ENCODE measurements at places on chromosomes 12 and 14.
A peak's percentile ranks its signal among the peaks of the same experiment; 100 is the strongest.

DNA sequence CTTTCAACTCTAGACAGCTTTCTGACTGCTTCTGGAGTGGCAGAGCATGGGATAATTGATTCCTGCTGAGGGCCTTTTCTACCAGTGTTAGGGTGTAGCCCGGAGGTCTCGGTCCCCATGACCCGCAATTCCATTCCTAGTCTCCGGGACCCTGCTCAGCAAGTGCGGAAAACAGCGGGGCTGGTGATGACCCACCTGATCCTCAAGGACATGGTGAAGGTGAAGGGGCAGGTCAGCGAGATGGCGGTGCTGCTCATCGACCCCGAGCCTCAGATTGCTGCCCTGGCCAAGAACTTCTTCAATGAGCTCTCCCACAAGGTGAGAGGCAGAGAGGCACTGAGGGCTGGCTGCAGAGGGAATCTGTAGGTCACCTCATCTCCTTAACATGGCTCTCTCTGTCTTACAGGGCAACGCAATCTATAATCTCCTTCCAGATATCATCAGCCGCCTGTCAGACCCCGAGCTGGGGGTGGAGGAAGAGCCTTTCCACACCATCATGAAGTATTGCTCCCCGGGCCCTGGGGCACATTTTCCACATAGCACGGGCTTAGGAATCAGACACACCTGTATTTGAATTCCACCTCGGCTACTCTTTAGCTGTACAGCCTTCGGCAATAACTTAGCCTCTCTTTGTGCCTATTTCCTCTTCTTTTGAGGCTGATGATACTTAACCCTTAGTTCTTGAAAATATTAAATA is 5.6 kb upstream of the GAPDH start:
- no peak for DNase-seq

- no peak for DNase-seq
Measured at GRCh38 chr14:60254176-60254575, 5.2 kb downstream of the PPM1A start.

DNA sequence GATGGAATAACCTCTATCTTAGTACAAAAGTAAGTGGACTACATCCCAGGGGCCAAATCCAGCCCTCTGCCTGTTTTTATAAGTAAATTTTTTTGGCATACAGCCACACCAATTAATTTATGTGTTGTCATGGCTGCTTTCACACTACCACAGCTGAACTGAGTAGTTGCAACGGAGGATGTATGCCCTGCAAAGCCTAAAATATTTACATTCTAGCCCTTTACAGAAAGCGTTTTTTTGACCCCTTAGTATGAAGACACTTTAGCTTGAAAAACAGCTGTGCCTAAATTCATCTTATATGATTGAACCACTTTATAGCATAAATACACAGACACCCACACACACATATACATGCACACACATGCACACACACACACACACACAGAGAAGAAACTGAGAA is 501.6 kb downstream of the EGLN3 start:
- DNase-seq, result no peak

- peak; percentile 13 for DNase-seq
Measured at GRCh38 chr12:101407049-101407435, 530 bp downstream of the ARL1 start.

- no peak for DNase-seq
Measured at GRCh38 chr12:108849660-108850059, 7.7 kb downstream of the SSH1 start.

DNA sequence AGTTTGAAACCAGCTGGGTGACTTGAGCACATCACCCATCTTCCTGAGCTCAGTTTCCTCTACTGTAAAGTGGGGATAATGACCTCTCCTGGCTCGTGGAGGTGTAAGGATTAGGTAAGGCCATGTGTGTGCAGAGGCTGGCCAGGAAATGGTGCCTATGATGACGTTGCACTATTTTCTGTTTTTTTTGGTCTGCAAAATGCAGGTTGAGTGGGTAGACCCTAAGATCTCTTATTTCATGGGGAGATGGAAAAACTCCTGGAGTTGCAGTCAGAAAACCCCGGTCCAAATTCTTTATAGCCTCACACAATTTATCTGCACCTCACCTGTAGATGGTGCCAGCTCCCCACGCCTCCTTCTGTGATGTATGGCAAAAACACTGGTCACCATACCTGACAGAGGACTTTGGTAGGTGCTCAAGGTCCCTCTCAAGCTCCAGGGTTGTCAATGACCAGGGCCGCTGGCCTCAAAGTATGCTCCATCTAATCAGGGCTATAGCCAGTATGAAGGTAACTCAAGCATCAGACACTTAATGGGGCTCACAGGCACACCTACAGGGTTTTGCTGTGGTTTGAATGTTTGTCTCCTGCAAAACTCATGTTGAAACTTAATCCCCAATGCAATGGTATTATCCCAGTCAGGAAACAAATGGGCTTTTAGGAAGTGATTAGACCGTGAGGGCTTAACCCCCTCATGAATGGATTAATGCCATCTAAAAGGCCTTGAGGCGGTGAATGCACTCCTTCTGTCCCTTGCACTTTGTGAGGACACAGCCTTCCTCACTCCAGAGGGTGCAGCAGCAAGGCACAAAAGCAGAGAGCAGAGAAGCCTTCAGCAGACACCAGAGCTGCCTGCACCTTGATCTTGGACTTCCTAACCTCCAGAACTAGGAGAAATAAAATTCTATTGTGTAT is 17.6 kb downstream of the C14orf132 start:
- no peak for DNase-seq

DNA sequence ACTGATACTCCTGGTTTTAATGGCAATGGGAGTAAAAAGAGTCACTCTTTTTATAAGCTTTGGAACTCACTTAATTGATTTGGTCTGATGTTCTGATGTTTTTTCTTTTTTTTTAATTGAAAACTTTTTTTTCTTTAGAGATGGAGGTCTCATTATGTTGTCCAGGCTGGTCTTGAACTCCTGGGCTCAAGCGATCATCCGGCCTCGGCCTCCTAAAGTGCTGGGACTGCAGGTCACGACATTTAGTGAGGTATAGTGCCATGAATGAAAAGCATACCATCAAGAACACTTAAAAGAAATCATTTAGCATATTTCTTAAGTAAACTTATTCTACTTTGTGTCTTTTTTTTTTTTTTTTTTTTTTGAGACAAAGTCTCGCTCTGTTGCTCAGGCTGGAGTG is 12.7 kb upstream of the EID3 start:
- DNase-seq, result no peak

DNA sequence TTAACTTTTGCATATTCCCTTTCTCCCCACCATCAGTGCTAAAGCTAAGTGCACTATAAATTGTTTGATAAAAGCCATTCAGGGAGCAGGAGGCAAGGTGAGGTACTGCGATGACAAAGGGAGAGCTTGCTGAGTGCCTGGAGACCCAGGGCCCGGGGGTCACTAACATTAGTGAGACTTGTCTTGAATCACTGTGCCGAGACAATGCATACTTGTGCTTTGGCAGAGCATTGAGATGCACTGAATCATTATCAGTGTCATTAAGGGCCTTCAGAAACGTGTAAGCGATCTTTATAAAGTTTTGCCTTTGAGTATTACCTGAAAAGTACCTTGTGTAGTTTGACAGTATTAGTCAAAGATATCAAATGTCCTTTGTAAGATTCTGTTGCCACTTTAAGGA is 447.5 kb downstream of the PCNX1 start:
- DNase-seq, result no peak

DNA sequence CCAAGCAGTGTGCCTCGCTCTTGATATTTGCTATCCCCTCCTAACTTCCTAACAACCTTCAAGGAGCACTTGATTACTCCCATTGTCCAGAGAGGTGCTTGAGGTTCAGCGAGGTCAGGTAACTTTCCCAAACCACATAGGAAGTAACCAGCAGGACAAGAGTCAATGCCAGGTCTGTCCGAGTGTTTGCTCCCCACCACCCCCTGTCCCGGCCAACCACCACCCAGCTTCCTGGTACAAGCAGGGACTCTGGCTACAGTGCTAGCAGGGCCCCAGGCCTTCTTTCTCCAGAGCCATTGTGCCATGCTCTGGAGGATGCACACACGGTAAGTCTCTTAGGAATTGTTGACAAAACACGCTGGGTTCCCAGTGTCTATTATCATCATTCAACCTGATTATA is 49.2 kb downstream of the SYNE3 start:
- DNase-seq, result no peak

DNA sequence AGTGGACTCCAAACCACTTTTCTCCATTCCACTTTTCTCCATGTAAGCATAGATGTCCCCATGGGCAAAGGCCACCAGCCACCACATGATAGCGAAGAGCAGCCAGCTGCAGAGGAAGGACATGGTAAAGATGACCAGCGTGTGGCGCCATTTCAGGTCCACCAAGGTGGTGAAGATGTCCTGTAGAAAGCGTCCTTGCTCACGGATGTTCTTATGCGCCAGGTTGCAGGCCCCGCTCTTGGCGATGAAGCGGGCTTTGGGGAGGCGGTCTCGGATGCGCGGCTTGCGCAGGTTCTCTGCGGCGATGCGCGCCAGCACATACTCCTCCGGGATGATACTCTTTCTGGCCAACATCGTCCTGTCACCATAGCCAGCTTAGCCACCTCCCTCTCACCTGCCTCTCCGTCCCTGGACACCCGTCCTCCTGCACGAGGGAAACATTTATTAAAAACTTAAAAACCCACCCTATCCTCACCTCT is 1.2 kb downstream of the KCNJ8 start:
- DNase-seq, result no peak

GRCh38 chr12:124595444-124595843 is 28.0 kb upstream of the NCOR2 start:
- no peak for DNase-seq

DNA sequence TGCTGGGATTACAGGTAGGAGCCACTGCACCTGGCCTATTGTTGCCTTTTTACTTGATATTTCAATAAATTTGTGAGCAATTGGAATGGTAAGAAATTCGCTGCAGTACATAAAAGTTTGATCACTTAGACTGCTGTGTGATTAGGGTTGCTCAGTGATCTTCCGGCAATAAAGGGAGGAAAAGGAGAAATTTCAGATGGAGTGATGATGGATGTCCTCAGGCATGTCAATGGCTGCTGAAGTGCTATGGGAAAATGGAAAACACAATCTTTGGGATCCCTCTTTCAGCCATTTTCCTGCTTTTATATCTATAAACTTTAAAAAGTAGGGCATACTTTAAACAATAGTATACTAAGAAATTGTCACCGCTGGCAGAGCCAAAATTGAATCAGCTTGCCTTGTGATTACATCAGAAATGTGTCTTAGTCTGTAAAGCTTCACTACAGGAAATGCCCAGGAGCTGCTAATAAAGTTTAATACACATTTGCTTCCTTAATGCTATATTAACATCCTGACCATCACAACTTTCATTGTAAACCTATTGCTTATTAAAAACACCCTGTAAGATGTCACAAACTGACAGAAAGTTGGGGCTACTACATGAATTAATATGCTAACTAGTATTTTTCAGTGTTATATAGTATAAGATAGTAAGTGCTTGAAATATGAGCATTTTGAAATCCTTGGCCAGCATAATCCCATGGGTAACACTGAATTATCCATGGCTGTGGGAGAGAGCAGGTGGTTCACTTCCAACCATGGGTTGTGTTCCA is 13.7 kb upstream of the FBXL14 start:
- no peak for DNase-seq

DNA sequence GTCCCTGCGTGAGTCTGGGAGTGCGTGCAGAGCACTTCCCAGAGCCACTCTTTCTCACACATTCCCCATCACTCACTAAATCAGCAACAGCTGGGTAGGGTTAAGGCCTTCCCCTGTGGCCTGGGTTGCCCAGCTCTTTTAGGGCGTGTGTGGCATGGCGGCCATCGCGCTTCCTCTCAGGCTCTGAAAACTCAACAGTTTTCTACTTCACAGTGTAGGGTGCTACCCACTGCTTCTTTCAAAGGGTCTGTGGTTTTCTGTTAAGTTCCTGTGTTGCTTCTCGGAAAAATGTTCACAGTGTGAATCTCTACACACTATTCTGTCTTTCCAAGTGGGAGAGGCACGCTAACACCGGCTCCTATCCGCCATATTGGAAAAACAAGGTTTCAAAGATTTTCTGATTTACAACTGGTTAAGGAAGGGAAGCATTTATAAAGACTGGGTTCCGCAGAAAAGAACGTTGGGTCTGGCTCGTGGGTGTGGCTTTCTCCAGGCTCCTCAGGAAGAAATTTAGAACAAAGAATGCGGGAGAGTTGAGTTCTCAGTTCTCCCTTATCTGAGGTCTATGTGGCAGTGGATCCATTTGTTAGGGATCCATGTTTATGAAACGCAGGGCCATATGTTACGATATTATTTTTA is 34.9 kb upstream of the AEBP2 start:
- DNase-seq, result no peak

- no peak for DNase-seq
Measured at GRCh38 chr14:105299654-105300541, 903 bp downstream of the BRF1 start.

GRCh38 chr12:115942346-115942745 is 335.1 kb downstream of the MED13L start:
- DNase-seq, result no peak

DNA sequence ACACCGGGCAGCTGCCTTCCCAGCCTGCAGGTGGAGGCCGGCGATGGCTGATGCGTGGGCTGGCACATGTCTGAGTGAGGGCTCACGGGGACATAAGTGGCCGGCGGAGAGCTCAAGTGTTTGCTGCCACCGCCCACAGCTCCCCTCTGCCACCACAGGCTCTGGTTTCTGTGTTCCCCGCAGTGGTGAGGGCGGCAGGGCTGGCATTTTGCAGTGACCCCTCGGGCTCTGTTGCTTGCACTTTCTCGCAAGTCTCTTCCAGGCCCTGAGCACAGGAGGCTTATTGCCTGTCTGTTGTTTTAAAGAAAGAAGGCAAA is 271.0 kb upstream of the RTL1 start:
- no peak for DNase-seq

- DNase-seq, result no peak
Measured at GRCh38 chr12:89160716-89161123, 191.6 kb downstream of the DUSP6 start.

DNA sequence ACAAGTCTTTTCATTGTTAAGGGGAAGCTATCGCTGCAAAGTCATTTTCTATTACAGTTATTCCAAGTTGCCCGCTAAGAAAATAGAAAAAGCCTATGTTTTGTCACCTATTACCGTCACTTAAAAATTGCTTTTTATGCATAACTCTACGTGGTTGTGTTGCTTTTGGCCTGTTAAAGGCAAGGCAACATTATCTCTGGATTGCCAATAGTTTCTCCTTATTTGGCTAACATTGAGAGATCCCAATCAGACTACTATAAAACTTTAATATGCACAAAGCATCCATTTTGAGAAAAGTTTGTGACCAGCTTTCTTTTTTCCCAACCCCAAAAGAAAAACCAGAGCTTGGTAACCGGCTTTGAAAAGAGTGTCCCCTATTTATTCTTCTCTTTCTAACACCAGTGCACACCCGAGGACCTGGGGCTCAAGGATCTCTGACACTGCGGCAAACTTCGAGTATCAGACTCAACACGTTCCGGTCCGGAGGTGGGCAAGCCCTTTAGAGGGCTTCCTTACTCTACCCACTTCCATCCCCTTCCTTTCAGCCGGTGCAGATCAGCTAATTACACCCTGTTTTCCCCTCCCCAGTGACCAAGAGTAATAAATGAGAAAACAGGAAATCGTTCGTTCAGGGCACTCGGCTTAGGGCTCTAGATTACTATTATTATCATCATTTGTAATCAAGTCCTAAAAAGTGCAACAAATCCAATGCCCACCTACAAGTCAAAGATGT is 1.2 kb downstream of the PPP1R12A start:
- peak; percentile 5 for DNase-seq

Data from right renal cortex interstitium (tissue), 3 donors.